Spleen (tissue), 13 donors: ENCODE measurements at places on chromosomes 11 and 22. TPM values are rescaled to one million over a fixed set of nuclear protein-coding genes. Genes with fewer than 3 reads are reported as not detected.

Gene SCUBE2
- total RNA-seq = 28.6 TPM

Gene FJX1
- total RNA-seq = 8.5 TPM

Gene KRTAP5-8
- total RNA-seq = 0.63 TPM

Gene OR51I1
- not detected for total RNA-seq

Gene LRRN4CL
- total RNA-seq = not detected

Gene OR6T1
- total RNA-seq = not detected

Gene CD3G
- total RNA-seq = 16.8 TPM

Gene ABCC8
- 0.52 TPM for total RNA-seq

Gene CDCA5
- 7.3 TPM for total RNA-seq

Gene CHRNA10
- total RNA-seq = 4.3 TPM

Gene MS4A4A
- 100 TPM for total RNA-seq

Gene CASP5
- 2.3 TPM for total RNA-seq

Gene TSPAN18
- 23.5 TPM for total RNA-seq

Gene PARVG
- 189 TPM for total RNA-seq

Gene SYT13
- 0.09 TPM for total RNA-seq
